Activated naive CD4-positive, alpha-beta T cell treated with Interleukin-2 at 50 U/mL for 16 hours (primary cell): ENCODE measurements at places on chromosomes 7 and 10.

DNA sequence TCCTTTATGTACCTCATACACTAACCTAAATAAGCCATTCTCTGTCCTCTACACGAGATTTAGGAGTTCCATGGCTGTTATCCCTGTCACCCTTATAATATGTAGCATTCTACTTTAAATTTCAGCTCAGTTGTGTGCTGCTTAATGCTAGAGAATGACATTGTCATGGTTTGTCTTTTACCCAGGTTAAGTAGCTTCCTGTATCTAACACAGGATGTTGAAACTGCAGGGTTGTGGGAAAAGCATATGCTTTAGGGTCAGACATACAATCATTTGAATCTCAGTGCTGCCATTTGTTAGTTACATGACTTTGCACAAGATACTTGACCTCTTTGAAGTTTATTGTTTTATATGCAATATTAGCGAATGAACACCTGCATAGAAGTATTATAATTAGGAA is 235.1 kb upstream of the CACNA2D1 start:
- no peak for DNase-seq

- no peak for DNase-seq
Measured at GRCh38 chr7:16770657-16771329, 17.2 kb downstream of the TSPAN13 start.

DNA sequence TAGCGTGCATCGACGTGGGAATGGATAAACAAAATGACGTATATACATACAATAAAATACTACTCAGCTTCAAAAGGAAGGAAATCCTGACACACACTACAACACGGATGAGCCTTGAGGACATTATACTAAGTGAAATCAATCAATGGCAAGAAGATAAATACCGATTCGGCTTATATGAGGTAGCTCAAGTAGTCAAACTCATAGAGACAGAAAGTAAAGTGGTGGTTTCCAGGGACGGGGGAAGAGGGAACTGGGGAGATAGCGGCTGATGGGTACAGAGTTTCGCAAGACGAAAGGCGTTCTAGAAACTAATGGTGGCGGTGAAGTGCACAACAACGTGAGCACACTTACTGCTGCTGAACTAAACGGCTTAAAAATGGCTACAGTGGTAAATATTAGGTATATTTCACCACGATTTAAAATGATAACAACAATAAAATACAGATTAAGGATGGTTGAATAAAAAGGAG is 516.7 kb downstream of the PARD3 start:
- DNase-seq = no peak

DNA sequence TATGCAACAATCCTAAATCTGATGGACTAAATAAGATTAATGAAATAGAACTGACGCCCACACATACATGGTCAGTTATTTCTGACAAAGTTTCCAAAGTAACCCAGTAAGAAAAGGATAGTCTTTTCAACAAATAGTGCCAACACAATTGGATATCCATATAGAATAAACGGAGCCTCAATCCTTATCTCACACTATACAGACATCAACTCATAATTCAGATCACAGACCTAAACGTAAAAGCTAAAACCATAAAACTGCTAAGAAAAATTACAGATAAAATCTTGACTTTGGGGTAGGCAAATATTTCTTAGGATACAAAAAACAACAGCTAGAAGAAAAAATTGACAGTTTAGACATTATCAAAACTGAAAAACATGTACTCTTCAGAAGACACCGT is 8.5 kb downstream of the CACUL1 start:
- DNase-seq = no peak

DNA sequence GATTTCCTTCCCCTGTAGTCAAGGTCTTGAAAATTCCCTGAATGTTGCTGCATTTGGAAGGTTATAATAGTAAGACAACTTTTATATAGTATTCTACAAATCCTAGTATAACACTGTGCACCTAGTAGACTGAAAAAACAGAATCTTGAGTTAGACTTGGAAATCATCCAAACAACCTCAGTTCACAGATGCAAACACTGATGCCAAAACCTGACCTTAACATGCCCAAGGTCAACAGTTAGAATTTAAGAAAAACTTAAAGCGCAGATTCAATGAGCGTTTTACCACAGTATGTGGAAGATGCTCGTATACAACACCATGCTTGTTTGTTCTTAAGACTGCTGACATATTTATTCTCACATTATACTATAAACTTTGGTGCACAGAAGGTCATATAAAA is 3.0 kb downstream of the PIP4K2A start:
- DNase-seq = no peak

DNA sequence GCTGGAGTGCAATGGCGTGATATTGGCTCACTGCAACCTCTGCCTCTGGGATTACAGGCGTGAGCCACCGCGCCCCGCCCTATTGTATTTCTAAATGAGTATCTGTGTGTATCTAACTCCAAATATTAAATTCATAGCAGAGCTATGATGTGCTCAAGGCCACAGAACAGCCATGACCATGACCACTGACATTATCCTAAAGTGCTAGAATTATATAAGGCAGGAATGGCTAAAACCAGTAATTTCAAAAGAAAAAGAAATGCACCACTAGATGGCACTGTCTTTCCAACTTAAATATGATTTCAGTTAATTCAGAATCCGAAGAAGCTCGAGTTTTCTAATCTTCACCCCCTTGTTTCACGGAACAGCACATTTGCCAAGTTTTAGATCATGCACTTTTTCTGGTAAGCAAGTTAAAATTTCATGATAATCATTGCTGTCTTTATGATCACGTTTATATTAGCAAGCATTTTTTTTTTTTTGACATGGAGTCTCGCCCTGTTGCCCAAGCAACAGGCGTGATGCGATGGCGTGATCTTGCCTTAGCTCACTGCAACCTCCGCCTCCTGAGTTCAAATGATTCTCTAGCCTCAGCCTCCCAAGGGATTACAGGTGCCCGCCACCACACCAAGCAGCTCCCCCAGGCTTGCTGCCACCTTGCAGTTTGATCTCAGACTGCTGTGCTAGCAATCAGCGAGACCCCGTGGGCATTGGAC is 65.3 kb downstream of the OR13A1 start:
- DNase-seq = no peak

- DNase-seq = no peak
Measured at GRCh38 chr7:107726356-107727130, 17.4 kb upstream of the CBLL1 start.

- DNase-seq = no peak
Measured at GRCh38 chr7:133543657-133544056, 290.8 kb downstream of the EXOC4 start.

GRCh38 chr10:58438340-58438871 is 53.2 kb downstream of the TFAM start:
- DNase-seq = no peak

DNA sequence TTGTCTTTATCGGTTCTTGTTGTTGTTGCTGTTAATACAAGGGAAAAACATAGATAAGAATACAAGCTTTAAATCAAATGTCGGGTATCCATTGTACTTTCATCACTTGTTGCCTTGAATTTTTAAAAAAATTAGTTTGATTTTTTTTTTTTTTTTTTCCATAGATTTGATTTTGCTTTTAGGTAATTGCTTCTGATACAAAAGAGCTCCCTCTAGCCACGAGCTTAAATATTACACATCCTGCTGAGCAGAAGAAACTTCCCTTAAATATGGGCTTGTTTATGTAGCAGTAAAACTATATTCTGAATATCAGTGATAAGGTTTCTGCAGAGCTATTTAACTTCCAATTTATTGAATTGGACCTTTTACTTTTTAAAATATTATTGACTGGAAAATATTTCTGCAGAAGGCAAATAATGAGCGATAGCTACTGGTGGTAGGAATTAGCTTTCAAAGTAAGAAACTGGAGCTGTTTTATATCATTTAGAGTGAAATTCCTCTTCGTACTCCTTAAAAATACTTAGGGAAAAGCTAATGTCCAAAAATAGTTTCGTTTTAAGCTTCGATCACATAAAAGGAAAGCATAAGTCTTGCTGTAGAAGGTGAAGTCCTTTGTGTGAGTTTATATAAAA is 216.9 kb downstream of the POLR1F start:
- DNase-seq = no peak
